ENCODE measurements at places on chromosomes 2 and 18.
A peak's percentile ranks its signal among the peaks of the same experiment; 100 is the strongest.

DNA sequence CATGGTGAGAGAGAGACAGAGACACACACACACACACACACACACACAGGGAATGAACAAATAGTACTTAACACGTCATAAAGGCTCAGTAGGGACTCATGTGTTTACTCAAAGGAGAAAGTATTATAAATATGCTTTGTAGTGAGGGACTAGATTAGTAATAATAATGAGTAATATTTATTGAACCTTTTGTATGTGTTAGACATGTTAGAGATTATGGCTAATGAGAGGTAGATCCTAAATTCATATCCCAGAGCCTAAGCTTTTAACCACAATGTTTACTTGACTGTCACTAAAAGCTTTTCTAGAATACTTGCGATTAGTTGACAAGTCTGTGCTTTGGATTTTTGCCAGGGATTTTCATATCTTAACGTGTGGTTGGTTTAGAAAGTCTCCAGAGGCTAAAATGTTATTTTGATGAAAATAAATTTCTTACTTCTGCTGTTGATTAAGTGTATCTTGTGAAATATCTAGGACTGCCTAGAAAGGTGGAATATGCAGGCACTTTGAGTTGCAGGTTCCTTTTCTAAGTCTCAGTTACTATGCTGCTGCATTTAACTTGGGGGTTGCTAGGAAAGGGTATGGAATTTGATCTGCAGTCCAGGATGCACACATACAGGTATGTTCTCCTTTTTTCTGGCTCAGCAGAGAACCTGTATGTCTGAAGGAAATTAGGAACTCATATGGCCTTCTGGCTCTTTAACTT is 64.5 kb downstream of the UBR3 start:
- H3K27me3 ChIP-seq: no peaks in the 10 kb centered on the region
- no peaks in the 10 kb centered on the region for H3K4me1 ChIP-seq
- DNase-seq: no peak
- no peak overlapping the region for H3K27ac ChIP-seq
- peaks cover 11% of the 10 kb centered on the region for H3K36me3 ChIP-seq
- H3K4me3 ChIP-seq: no peak overlapping the region

GRCh38 chr2:197088694-197089093 is 162.2 kb upstream of the PGAP1 start:
- H3K4me3 ChIP-seq: no peak overlapping the region
- no peaks in the 10 kb centered on the region for H3K27me3 ChIP-seq
- peaks cover 38% of the 10 kb centered on the region for H3K4me1 ChIP-seq
- peak overlapping the region; percentile 77 for H3K27ac ChIP-seq
- peaks cover 42% of the 10 kb centered on the region for H3K36me3 ChIP-seq

- H3K36me3 ChIP-seq: no peaks in the 10 kb centered on the region
- no peaks in the 10 kb centered on the region for H3K27me3 ChIP-seq
- no peaks in the 10 kb centered on the region for H3K4me1 ChIP-seq
- H3K4me3 ChIP-seq: no peak overlapping the region
- H3K27ac ChIP-seq: no peak overlapping the region
Measured at GRCh38 chr2:194907569-194907968, 749.5 kb upstream of the SLC39A10 start.

DNA sequence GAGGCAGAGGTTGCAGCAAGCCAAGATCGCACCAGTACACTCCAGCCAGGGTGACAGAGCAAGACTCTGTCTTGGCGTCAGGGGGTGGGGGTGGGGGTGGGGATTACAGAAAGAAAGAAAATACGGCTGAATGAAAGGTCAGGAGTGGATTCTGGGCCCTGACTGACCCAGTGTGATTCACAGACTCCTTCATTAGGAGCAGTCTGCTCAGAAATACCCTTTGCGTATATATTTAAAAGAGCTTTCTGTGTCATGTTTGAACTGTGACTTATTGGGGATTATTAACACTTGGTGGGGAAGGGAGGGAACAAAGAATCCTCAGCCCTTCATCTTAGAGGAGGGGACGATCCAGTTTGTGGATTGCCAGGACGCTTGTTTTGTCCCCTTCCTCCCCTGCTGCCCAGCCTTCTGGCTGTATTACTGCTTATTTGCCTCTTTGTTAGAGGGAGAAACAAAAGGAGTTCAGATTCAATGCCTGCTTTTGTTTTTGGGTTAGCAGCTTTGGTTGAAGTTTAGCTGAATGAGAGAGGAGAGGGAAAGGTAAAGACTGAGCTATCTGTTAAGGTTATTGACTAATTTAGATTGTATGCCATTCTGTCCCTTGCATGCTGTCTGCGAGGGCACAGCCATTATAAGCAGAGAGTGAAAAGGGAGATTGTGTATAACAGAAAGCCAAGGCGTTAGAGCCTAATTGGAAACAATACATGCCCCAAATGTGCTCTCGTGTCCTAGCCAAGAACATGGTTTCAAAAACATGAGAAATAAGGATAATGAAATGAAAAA is 118.3 kb downstream of the FMNL2 start:
- no peak overlapping the region for H3K4me3 ChIP-seq
- no peaks in the 10 kb centered on the region for H3K4me1 ChIP-seq
- DNase-seq: no peak
- H3K27me3 ChIP-seq: no peaks in the 10 kb centered on the region

DNA sequence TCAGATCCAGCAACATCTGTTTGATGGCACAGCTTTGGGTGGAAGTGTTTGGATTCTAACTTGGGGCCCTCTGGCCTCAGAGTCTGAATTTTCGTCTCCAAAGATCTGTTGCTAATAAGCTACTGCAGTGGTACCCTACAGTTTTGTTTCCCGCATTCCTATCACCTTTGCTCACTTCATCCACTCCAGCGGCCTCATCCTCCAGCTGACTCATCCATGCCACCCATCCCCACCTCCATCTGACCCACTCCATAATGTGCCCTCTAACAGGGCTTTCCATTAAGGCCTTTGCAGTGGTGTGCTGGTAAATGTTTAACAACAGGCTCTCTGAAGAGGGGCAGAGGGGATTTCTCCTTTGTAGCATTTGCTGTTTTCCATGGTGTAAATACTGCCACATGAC is 225.5 kb downstream of the TGIF1 start:
- H3K27me3 ChIP-seq: peaks cover 12% of the 10 kb centered on the region
- H3K27ac ChIP-seq: no peak overlapping the region
- no peaks in the 10 kb centered on the region for H3K4me1 ChIP-seq
- no peak for DNase-seq
- no peaks in the 10 kb centered on the region for H3K36me3 ChIP-seq

GRCh38 chr2:67997903-67998302 is 64.9 kb downstream of the C1D start:
- H3K36me3 ChIP-seq: no peaks in the 10 kb centered on the region
- no peaks in the 10 kb centered on the region for H3K4me1 ChIP-seq
- H3K27me3 ChIP-seq: peaks cover 33% of the 10 kb centered on the region

DNA sequence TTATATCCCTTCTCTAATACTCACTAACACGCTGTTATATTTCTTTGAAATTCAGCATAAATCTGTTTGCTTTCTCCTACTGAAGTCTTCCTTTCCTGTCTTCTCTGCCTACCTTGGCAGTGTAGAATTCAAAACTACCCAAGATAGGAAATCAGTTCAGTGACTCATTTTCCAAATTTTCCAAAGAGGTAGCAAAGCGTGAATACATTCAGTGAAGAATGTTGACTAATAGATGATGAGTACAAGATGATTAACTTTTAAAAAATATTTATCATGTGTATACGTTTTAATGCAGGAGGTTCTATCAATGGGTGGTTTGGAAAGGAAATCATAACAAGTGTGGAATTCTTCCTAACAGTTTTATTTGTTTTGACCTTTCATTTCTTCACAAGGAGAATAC is 201.9 kb upstream of the SLC8A1 start:
- no peak overlapping the region for H3K4me3 ChIP-seq
- no peaks in the 10 kb centered on the region for H3K27me3 ChIP-seq
- no peaks in the 10 kb centered on the region for H3K4me1 ChIP-seq
- no peaks in the 10 kb centered on the region for H3K36me3 ChIP-seq

GRCh38 chr18:76613755-76614120 is 118.7 kb upstream of the ZNF516 start:
- peaks cover 33% of the 10 kb centered on the region for H3K27me3 ChIP-seq
- no peak for DNase-seq
- no peaks in the 10 kb centered on the region for H3K36me3 ChIP-seq
- H3K4me1 ChIP-seq: no peaks in the 10 kb centered on the region
- H3K27ac ChIP-seq: no peak overlapping the region

DNA sequence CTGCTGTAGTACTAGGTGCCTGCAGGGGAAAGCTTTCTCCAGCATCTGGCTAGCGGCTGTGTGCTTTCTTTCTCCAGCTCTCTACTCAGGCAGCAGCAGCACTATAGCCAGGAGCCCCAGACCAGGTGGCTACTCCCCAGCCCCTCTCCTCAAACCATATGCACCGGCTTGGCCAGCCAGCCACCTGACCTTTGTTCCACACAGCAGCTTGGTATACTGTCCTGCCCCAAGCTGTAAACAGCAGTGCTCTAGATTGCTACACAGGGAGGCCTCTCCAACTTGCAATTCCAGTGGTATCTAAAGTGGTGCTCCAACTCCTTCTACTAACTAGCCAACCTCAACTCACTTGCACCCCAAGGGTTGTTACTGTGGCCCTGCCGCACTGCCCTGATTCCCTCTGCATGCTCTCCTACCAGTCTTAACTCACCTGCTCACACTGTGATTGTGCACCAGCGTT is 19.6 kb downstream of the LDAH start:
- H3K36me3 ChIP-seq: peaks cover 8% of the 10 kb centered on the region
- H3K27ac ChIP-seq: no peak overlapping the region

DNA sequence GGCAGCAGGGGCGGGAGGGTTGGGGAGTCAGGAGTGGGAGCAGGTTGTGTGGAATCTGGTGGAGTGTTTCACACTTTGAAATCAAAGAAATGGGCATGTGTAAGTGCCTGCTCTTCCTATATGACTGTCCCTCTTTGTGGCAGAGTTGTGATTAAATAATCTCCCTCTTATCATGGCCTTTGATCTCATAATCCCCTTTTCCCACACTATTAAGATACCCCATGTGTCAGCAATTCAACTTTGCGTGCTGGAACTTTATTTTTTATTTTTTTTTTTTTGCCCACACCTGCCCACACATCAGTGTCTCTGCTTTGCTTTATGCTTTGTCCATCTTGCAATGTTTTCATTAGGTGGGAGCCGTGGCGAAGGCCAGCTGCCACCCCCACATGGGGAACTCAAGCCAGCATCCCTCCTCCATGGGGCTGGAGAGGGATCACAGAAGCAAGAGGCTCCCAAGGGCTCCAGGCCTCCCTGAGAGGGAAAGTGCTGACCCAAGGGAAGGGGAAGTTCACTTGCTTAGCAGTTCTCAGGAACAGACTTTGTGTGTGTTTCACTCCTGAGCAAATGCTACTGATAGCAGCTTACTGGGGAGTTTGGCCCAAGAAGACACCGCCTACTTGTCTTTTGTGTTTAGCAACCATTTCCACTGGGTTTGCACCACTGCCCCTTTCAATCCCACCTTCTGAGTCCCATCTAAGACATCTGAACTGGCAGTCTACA is 243.4 kb downstream of the BCL11A start:
- no peak overlapping the region for H3K27ac ChIP-seq
- H3K36me3 ChIP-seq: no peaks in the 10 kb centered on the region
- no peak overlapping the region for H3K4me3 ChIP-seq
- peaks cover 43% of the 10 kb centered on the region for H3K4me1 ChIP-seq

DNA sequence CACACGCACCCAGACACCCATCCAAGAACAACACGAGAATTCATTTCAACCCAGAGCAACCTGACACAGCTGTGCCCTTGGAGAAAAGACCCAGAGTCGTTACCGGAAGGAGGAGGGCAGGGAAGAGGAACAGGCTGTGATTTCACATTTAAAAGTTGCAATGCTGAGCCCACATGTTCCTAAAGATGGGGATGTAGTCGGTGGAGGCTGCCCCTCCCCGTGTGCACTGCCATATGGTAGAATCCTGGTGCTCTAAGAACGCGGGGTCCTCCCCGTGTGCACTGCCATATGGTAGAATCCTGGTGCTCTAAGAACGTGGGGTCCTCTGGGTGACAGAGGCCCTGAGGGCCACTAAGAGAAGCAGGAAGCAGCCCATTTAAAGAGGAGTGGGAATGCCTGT is 10.9 kb downstream of the MTERF4 start:
- H3K27me3 ChIP-seq: no peaks in the 10 kb centered on the region
- peaks cover 18% of the 10 kb centered on the region for H3K4me1 ChIP-seq
- H3K27ac ChIP-seq: peak overlapping the region; percentile 37
- peaks cover 58% of the 10 kb centered on the region for H3K36me3 ChIP-seq
- no peak overlapping the region for H3K4me3 ChIP-seq

GRCh38 chr2:124580263-124580662 is 555.2 kb downstream of the CNTNAP5 start:
- no peaks in the 10 kb centered on the region for H3K4me1 ChIP-seq
- H3K27ac ChIP-seq: no peak overlapping the region
- no peaks in the 10 kb centered on the region for H3K36me3 ChIP-seq
- DNase-seq: no peak

DNA sequence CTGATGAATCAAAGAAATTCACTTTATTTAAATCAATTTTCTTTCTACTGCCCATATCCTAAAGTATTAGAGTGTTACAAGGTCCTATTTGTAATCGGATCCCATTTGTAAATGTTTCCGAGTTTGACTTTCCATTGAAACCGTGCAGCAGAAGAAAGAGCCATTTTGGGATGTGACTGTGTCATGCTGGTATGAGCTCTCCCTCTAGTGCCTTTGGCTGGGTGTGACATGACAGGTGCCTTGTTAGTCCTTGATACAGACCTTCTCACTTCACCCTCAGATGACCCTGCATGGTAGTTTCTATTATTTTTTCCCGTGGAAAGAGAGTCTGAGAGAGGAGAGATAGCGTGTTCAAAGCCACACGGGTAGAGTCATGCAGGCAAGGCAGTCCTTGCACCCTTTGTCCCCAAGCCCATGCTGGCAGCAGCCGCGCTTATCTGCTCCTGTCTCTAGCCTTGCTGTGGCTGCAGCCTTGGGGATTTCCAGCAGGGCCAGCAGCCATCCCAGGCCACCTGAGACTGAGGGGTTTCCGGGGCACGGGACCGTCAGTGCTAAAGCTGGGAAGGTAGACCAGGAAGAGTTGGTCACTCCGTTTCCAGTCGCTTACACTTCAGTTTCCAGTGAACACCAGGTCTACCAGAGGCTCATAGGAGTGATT is 21.4 kb downstream of the CHMP1B start:
- peaks cover 7% of the 10 kb centered on the region for H3K36me3 ChIP-seq
- no peak overlapping the region for H3K27ac ChIP-seq
- H3K27me3 ChIP-seq: peaks cover 3% of the 10 kb centered on the region

GRCh38 chr2:207206011-207206410 is 40.3 kb upstream of the KLF7 start:
- H3K27me3 ChIP-seq: peaks cover 6% of the 10 kb centered on the region
- DNase-seq: no peak
- H3K27ac ChIP-seq: no peak overlapping the region
- H3K4me3 ChIP-seq: no peak overlapping the region

- peak; percentile 8 for DNase-seq
- H3K4me3 ChIP-seq: no peak overlapping the region
- H3K36me3 ChIP-seq: no peaks in the 10 kb centered on the region
- H3K27ac ChIP-seq: no peak overlapping the region
Measured at GRCh38 chr2:44237221-44237620, 38.1 kb upstream of the SLC3A1 start.

DNA sequence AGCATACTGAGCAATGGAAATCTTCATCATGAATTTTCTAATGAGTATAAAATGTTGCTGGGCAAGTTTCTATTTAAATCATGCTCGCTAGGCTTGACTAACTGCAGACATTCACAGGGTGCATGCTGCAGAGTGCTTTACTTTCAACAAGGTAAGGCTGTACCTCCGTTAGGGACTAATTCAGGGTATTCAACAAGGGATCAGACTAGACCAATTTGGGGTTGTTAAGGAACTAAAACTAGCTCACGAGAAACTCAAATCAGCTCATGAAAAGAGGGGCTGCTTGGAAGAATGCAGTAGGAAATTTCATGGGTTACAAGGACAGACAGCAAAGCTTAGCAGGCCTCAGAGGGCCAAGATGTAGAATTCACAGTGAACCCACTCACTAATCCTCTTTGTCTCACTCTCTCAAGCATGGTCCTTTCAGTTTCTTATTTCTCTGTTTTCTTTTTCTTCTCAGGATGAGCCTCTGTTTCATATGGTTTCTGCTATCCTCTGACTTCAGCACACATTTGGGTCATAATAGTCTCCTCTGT is 2.2 kb downstream of the MYO3B start:
- no peaks in the 10 kb centered on the region for H3K36me3 ChIP-seq
- H3K27me3 ChIP-seq: no peaks in the 10 kb centered on the region
- no peak overlapping the region for H3K4me3 ChIP-seq
- H3K27ac ChIP-seq: no peak overlapping the region

All from stimulated activated naive B cell treated with anti-CD40 and anti-IgM and Interleukin-4, amounts not matched to agents 10 μg/mL and 1 μg/mL and 100 μg/mL, for 72 hours (primary cell).